Tracheal epithelial cell (primary cell): ENCODE measurements at places on chromosomes 4 and X. TPM values are rescaled to one million over a fixed set of nuclear protein-coding genes. Genes with fewer than 3 reads are reported as not detected.

Gene GPAT3
- 3.2 and 4.8 TPM in 2 replicates for total RNA-seq

Gene TMEM35A
- total RNA-seq: not detected in 2 replicates

Gene MAOB
- under 0.01 TPM in 2 replicates for total RNA-seq

Gene RAB33A
- 0.24 and 0.64 TPM in 2 replicates for total RNA-seq

Gene ETDB
- not detected in 2 replicates for total RNA-seq

Gene CTAG1A
- total RNA-seq: not detected in 2 replicates

Gene MPP1
- 5.5 TPM in 2 replicates for total RNA-seq
